Peyer's patch (tissue), 4 donors: ENCODE measurements at places on chromosomes 1 and 21.
A peak's percentile ranks its signal among the peaks of the same experiment; 100 is the strongest.

DNA sequence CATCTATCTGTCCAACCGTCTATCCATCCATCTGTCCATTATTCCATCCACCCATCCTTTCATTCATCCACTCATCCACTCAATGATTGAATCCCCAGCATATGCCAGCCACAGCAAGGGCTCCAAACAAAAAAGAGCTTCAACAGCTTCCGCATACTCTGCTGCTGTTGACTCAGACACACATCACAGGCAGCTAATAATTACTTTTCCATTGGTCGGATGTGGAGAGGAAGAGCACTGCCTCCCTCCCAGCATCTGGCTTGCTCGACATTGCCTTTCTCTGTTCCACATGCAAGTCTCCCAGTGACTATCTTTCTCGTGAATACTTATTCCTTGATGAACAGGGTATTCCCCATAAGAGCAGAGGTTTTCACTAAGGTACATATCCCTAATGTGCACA is 176.5 kb downstream of the HIVEP3 start:
- DNase-seq: no peak

GRCh38 chr1:201870397-201870796 is 18.3 kb upstream of the SHISA4 start:
- no peak for DNase-seq

DNA sequence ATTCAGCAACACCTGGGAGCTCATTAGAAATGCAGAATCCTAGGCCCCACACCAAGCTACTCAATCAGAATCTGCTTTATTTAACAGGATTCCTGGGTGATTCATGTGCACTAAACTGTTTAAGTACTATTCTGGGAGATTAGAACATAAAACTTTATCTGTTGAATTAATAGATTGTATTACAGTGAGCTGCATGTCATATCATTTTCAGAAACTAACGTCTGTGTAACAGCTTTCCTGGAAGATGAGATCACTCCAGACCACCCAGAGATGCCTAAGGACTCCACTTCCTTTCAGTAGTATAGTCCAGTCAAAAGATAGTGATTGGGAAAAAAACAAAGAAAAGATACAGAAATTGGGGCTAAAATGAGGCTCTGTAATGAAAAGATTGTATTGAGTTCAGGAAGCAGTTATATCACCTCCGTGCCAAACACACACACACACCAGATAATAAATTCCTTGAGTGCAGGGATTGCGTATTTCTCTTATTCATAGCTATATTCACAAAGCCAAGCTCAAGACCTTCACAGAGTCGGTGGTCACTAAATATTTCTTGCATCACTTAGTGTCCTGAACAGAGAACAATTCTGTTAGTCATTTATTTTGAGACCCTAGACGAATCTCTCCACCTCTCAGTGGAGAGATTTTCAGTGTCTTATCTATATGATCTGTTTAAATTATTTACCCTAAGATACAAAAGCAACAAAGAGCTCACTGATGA is 178.2 kb downstream of the DSCAM start:
- DNase-seq: no peak

DNA sequence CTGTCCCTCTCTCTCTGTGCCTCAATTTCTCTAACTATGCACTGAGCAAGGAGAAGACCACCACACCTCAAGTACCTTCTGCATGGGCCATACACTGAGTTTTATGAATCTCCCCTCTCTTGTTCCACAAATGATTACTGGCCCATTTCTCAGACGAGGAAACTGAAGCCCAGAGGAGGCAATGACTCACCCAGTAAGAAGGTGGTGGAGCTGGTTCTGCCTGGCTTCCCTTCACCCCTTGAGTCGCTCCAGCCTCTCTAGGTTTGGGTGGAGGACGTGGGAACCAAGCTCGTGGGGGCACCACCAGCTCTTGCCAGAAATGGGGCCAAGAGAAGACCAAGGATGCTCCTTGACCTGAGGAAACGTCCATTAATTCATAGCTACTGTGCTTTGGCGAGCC is 21.3 kb upstream of the RUNX3 start:
- DNase-seq: peak; percentile 10

- no peak for DNase-seq
Measured at GRCh38 chr1:221912230-221912629, 170.3 kb upstream of the DUSP10 start.

DNA sequence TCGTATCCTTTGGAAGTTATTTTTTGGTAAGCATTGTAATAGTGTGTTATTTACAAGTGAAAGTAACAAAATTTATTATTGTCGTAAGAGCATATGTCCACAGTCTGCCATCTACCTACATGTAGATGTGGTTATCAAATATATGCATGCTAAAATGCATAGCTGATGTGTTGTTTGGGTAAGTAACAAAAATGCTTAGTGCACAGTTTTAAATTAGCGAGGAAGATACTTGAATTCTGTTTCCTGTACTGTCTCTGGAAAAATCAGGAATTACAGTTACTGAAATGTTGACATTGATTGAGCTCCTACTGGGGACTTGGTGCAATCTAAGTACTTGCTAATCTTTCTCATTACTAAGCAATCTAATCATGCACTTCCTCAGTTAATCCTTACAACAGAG is 14.3 kb downstream of the WDR64 start:
- no peak for DNase-seq

DNA sequence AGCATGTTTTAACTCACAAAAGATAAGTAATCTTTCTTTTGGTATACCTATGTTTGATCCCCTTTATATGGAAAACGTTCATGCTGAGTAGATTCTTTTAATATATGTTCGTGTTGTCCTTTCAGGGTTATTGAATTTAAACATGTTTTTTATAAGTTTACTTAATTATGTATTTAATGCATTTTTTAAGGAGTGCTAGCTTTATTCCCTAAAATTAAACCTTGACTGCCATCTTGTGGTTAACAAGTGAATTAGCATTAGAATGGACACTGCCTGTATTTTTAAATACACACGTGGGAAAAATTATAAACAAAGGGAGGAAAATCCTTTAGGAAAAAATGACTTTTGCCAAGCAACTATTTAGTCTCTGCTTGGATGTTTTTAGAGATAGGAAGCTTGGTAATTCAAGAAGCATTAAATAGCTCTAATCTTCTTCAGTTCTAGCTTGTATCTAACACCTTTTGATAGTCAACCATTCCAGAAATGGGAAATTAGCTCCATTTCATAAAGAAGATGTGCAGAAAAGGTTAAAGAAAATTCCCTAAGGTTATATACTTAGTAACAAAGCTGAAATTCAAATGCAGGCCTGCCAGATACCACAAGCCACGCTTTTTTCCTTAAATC is 43.0 kb downstream of the UBE2U start:
- DNase-seq: no peak

GRCh38 chr1:157799996-157800395 is 19.9 kb downstream of the FCRL1 start:
- no peak for DNase-seq

- no peak for DNase-seq
Measured at GRCh38 chr1:192005976-192006375, 152.3 kb upstream of the RGS18 start.

DNA sequence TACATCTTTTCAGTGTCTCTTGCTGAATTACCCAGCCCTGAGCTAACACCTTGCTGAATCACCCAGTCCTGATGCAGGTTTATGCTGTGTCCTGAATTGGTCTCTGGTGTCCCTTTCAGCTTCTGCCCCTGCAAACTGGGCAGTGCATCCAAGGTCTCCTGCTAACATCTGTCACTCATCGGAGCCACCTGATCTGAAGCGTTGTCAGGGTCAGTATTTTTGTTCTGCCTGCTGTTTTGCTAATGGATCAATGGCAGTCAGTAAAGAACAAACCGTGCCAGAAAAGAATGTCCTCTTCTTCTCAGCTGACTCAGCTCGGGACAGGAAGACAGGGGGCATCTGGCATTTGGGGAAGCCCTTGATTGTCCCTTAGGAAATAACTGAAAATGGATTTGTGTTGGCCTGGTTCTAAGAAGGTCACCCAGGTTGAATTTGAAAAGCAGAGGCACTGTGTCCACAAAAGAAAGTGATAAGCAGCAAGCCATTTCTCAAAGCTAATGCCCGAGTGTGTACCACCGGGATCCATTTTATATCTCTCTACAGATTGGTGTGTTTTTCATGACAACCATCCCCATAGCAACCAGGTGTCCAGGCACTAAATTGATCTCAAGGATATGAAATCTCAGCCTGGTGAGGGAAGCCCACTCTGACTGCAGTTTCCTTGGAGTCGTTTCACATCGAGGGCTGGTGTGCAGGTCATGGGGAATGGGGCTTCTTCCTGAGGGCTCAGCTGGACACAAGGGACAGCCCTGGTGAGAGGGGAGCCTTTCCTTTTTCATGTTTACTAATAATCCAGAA is 109.7 kb upstream of the IRF2BP2 start:
- DNase-seq: no peak

DNA sequence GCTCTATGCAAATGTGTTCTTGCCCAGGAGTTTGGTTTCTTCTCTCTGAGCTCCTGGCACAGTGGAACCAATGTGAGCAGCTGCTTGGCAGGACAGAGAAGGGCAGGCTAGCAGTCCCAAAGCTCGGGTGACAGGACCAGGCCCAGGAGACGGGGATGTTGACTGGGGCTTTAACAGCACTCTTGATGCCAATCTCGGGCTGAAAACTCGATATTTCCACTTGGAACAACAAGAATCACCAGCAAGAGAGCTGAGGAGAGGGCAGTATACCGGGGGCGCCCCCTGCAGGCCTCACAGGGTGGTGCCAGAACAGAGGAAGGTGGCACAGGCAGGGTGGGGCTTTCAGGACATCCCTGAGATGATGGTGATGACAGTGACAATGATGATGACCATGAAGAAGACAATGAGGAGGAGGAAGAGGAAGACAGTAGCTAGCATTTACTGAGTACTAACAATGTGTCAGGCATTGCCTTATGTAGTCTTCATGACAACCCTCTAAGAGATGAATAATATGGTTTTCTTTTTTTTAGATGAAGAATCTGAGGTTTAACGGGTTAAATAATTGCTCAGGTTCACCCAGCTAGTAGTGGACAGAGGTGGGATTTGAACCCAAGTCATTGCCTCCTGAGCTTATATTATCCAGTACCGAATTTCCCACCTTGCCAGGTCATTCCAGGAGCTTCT is 2.7 kb upstream of the KCNJ9 start:
- peak; percentile 71 for DNase-seq

DNA sequence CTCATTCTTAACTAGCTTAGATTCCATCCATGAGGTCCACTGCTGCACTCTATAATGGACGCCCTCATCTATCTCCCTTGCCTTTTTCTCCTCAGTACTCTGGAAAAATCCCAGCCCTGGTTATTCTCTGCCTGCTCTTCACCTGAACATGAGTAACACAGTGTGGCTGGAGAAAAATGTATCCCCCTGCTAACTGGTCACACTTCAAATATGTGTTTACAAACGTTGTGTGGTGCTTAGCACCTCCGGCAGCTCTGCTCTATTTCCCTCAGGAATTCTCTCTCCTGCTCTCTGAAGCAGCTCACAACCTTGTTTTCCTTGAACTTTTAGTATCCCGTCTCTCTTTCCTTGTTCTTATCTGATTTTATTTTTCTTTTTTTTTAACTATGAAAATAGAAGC is 4.1 kb downstream of the SCCPDH start:
- no peak for DNase-seq

- no peak for DNase-seq
Measured at GRCh38 chr1:111142356-111142975, 2.4 kb downstream of the CEPT1 start.

- DNase-seq: peak; percentile 30
Measured at GRCh38 chr1:154807048-154807591, 63.0 kb downstream of the KCNN3 start.

- no peak for DNase-seq
Measured at GRCh38 chr1:6075748-6076147, 30.1 kb downstream of the KCNAB2 start.

DNA sequence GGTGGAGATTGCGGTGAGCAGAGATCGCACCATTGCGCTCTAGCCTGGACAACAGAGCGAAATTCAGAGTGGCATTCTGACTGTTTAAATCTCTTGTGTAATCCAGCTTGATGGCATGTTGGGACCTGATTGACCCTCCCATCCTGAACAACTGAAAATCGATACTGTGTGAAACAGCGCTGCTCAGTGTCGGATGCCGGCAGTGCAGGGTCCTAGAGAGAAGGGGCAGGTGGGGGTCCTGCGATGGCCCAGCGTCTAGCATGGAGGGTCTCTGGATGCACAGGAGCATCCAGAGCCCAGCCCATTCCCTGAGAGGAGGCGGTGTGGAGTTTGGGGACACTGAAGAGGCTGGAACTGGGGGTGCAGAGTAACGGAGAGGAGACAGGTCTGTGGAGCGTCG is 15.8 kb downstream of the AGT start:
- no peak for DNase-seq

DNA sequence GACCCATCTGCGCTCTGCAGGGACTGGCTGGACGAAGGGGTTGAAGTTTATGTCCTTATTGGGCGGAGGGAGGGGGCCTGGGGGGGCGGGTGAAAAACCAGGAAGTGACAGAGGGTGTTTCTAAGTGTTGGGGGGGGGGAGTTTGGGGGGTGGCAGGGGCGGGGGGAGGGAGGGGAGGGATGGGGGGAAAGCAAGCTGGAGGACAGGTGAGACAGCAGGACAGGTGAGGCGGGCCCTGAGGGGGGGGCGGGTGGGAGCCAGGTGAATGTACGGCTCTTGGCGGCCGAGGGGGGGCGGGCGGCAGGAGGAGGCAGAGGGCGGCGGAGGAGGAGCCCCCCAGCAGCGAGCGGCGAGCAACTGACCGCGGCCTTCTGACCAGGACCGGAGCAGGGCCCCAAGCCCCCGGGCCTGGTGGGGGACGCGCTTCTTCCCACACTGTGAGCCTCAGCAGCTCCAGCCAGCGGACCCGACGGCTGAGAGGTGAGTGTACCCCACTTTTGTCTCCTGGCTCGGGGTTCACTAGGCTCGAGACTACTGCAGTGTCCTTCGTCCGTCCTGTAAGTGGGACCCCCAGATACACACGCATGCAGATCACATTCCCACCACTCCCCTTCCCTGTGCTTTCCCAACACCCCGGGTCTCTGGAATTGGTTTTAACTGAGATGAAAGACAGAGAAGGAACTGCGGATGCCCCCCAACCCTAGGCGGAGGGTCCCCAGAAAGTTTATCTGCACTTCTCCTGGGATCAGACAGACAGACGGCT is at the start of gene ZBTB7B:
TSS of gene ZBTB7B (plus strand) at position 339 of the 763 bp plus-strand sequence. CDS start 11,859 bp downstream, outside the sequence.
- DNase-seq: peak; percentile 86

GRCh38 chr1:178168536-178168935 is 74.6 kb downstream of the RASAL2 start:
- no peak for DNase-seq

DNA sequence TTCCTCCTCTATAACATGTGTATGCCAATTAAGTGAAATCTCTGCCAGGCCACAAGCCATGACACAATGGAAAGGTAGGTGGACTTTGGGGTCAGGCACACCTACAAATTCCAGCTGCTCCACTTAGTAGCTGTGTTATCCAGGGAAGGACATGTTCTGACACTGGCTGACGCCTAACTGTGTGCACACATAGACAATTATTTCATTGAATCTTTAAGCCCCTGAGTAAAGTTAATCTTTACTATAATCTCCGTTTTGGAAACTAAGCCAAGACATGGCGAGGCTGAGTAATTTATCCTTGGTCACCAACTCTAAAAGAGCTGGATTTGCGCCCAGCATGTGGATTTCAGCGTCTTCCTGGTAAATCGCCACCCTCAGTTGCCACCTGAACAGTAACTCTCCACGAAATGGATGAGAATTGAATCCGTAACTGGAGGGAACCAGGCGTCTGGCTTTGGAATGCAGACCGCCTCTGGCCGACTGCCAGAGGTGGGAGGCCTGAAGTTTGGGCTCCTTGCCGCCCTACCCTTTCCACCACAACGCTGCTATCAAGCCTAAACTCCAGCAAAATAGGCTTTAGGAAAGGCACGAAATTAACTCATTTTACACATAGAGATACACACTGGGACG is 888 bp upstream of the SNRPE start:
- no peak for DNase-seq

- no peak for DNase-seq
Measured at GRCh38 chr1:99849413-99849743, 783 bp upstream of the AGL start.
